Dorsolateral prefrontal cortex (tissue), 122 donors: ENCODE measurements at places on chromosomes 4 and X. TPM values are rescaled to one million over a fixed set of nuclear protein-coding genes. Genes with fewer than 3 reads are reported as not detected.

DNA sequence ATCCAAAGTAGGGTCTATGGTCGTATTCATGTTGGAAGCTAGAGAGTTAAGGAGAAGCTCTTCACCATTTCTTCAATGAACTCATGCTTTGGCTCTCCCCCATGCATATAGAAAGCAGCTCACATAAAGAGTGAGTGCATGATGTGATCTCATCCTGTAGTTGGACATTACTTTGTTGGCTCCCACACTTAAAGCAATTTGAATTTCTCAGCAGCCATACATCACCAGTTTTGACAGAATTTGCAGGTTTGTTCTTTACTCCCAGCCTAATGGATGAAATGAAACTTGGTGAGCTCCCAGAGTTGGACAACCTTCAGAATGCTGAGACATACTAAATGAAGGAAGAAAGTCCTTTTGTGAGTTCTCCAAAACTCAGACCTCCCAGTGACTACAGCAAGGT, 613.5 kb downstream of the IQCM start:
- DNase-seq, result no peak

DNA sequence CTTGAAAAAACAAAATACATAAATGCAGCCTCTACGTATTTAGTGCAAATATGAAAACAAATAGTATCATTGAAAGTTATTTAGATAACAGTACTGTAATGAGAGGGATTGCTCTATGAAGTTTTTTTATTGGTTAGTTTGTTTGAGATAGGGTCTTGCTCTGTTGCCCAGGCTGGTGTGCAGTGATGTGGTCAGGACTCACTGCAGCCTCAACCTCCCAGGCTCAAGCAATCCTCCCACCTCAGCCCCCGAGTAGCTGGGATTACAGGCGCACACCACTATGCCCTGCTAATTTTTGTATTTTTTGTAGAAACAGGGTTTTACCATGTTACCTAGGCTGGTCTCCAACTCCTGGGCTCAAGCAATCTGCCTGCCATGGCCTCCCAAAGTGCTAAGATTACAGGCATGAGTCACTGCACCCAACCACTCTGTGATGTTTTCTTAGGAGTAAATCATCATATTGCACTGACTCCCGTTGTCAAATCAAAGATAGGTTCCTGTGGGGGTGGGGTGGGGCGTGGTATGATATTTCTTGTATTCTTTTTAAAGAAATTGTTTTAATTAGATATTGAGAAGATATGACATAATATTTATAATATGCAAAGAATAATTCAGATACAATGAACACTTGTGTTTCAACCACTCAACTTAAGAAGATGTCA, 75.8 kb downstream of the ATG4A start:
- no peak for DNase-seq

- DNase-seq, result no peak
Measured at GRCh38 chr4:1868293-1868692, 2.9 kb upstream of the NSD2 start.

- DNase-seq, result no peak
Measured at GRCh38 chr4:40412388-40412787, 77.3 kb downstream of the CHRNA9 start.

DNA sequence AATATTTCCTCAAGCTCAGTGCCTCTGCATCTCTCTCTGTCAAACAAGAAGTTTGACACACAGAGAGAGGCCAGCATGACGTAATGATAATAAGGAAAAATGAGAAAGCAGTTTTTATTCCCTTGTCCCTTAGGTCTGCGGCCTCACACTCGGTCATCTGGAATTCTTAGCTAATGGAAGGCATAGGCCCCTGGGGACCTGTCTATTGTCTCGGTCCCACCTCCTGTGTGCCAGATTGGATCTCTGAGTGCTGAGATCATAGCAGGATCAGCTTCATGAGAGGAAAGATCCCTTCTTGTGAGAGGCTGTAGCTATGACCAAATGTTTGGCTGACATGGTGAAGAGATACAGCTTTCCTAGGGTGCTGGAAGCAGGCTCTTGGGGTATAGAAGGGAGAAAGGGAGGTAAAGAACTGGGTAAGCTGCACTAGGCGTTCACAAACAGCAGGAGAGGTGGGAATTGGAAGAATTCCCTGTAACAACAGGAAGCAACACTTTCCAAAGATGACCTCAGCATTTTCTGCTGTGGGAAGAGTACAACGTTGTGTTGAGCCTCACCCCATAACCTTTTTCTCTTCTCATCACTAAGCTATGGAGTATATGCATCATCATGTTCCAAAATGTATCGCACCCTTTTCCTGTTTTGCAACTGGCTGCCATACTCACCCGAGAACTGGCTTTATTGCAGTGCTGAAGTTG, 20.2 kb downstream of the TMEM31 start:
- no peak for DNase-seq

DNA sequence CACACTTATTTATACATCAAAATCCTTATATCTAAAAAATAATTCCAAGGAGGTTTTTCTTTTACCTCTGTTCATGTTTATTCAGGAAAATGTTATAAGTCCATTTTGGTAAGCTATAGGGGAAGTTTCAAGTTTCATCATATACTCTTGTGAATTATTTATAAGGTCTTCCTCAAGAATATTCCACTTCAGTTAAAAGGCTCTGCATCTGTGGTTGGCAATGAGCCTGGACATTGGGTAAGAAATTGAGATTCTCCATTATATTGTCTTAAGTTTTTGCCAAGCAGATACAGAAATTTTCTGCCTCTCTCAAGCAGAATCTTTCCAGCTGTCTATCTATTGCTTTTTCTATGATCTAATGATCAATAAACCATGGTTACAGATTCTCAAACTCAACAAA, 641.9 kb downstream of the NLGN4X start:
- no peak for DNase-seq

DNA sequence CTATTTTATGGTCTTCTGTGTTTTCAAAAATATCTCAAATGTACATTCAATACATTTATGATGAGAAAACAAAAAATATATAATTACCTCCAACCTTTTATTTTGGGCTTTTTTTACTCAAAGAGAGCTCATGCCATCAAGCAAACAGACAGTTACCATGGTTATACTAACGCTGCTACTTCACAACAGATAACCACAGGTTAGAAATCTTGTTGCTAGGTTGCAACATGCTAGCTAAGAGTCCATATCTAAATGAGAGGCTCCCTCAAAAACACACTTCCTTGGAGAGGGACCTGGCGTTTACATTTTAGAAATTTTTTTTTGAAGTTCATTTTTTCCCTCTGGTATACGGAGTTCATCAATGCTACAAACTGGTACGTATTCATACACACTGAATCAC, 44.3 kb downstream of the TBC1D9 start:
- DNase-seq, result no peak

DNA sequence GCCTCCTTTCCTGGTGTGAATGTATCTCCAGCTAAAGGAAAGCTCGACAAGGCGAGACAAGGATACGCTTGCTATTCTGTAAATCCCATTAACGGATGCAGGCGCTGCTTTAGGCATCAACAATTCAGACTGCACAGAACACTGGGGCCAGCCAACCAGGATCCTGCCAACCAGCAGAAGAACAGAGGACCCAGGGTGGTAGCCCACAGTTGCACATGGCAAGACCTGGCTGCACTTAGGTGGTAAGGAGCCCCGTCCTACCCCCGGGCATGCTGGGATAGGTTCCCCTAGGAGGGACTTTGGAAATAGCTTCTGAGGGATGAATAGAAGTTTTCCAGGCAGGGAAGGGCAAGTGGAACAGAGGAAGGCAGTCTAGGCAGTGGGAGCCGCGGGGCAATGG, 20.7 kb downstream of the PSAPL1 start:
- no peak for DNase-seq

The SLC39A8 gene
- 11.6 TPM for total RNA-seq
